Activated T-cell treated with anti-CD3 and anti-CD28 coated beads for 4 hours (primary cell): ENCODE measurements at places on chromosomes 6 and 20.

GRCh38 chr6:157107915-157108651 lies 215.2 kb downstream of the TMEM242 start:
- no peak for DNase-seq

DNA sequence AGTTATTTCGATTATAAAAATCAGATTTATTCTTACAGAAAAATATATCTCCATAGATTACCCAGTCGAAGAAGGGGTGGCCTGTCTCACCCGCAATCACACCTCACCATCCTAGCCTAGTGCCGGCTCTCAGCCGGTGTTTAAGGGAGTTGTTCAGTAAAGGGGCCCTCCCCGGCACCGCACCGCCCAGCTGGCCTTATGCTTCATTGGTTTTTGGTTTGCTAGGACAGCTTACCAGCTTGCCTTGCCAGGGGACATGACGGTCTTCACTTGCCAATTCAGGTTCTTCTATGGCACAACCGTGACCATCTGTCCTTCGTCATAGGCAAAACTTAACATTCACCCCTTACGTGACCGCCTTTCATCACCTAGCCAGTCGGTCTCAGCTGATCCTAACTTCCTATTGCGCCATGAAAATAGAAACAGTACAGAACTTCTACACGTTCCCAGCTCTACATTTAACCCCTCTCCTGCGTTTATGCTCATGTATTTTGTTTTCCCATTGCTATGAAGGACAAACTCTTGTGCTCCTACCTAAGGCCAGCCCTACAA lies 44.7 kb upstream of the SLC22A16 start:
- DNase-seq = no peak

DNA sequence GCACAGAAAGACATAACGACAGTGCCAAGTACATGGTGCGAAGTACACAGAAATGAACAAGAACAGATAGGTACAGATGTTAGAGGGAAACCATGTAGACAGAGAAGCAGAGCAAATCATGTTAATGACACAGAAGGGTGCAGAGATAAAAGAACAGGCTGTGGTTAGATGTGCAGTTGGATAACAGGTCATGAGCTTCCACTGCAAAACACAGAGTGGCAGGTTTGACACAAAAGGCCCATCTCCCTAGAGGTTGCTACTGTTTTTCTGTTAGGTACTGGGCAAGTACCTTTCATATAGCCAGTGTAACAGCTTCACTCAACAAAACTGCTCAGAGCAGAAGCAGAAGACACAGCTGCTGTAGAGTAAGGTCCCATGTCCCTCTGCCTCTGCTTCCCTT lies 84.6 kb downstream of the AK9 start:
- no peak for DNase-seq

GRCh38 chr20:37377346-37378081 lies 31.6 kb downstream of the SRC start:
- no peak for DNase-seq

DNA sequence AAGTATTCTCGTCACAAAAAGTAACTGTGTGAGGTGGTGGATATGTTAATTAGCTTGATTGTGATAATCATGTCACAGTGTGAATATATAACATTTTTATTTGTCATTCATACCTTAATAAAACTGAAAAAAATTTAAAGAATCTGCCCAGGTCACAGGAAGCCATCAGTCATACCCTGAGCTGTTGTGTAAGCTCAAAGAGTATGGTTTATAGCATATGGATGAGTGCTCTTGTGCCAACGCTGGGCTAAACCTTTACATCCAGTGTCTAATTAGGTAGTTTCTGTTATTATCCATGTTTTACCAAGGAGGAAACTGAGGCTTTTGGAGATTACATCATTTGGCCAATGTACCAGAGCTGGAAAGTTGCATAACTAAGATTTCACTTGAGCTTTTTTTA lies 11.4 kb downstream of the PKIG start:
- DNase-seq = no peak

GRCh38 chr6:127382413-127382812 lies 39.0 kb upstream of the ECHDC1 start:
- no peak for DNase-seq

GRCh38 chr20:21099751-21100577 lies 6.2 kb downstream of the LINC00237 start:
- DNase-seq = peak; percentile 14

GRCh38 chr6:8557014-8557748 lies 121.8 kb upstream of the SLC35B3 start:
- DNase-seq = no peak

GRCh38 chr6:46773201-46773855 lies 19.9 kb upstream of the MEP1A start:
- no peak for DNase-seq

GRCh38 chr6:56437171-56437900 lies 190.0 kb upstream of the COL21A1 start:
- no peak for DNase-seq

DNA sequence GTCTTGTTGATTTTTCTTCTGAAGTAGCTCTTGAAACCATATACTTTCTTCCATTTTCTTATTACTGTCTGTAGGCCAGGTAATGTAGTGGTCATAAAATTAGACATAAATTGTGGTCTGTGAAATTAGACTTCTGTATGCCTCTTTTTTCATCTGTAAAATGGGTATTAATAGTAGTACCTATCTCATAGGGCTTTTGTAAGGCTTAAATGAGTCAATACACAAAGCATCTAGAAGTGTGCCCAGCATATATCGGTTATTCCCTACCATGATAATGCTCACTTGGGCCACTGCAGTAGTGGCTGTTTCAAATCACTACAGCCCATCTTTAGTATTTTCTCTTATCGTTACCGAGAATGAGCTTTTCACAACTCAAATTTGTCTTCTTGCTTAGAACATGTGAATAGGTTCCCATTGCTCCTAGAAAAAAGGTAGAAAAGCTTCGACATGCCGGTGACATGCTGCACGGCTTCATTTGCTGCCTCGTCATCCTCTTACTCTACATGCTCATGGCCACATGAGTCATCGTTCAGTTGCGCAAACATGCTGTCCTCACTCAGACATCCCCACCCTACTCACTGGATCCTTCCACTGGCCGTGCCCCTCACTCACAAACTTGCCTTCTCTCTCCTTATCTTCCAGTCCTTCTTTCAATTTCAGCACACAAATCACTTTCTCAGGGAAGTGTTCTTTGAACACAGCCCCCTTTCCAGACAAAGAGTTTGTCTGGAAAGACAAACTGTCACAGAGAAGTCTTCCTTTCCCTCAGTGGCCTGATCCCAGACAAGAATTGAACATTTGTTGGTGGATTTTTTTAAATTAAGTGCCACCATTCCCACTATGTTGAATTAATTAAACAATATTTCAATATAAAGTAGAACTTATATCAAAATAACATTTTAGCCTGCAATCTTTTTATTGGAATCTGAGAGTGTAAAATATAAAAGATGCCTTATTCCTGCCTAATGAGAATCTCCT lies 32.2 kb upstream of the ERVFRD-1 start:
- DNase-seq = no peak

GRCh38 chr20:38771621-38772020 lies 23.4 kb downstream of the ACTR5 start:
- no peak for DNase-seq

- DNase-seq = no peak
These were observed 588.2 kb upstream of the NRSN1 start for GRCh38 chr6:23537828-23538227.

GRCh38 chr6:100088009-100088408 lies 94.0 kb upstream of the MCHR2 start:
- DNase-seq = no peak

DNA sequence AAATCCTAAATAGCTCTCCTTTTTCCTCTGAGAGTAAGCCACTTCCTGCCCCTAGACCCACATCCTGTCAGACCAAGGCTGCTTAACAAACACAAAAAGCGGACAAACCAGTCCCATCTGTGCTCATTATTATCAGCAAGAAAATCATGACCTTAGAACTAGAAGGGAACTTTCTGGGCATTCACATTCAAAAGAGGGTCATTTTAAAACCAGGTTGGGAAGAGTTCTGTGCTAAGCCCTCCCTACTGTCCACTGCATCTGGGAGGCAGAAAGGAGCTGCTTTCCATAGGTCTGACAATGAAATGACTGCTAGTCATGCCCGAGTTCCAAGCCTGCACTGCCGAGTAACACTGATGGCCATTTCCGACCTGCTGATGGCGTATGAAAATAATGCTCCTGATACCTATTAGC lies 15.4 kb downstream of the EZR start:
- DNase-seq = no peak

DNA sequence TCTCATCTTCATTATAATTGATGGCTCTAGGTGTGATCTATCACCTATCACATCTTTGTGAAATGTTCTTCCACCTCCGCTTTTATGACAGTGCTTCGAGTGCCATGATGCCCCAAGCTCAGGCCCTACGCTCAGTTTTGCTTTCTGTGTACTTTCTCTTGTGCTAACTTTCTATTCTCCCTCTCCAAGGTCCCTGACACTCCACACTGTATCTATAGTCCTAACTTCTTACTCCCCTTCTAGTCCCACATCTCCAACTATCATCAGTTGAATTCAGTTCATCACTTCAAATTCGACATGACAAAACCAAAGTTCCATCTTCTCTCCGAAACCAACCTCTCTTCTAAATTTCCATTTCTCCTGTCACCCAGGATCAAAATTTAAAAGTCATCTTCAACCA lies 16.6 kb downstream of the NUDT3 start:
- DNase-seq = no peak

DNA sequence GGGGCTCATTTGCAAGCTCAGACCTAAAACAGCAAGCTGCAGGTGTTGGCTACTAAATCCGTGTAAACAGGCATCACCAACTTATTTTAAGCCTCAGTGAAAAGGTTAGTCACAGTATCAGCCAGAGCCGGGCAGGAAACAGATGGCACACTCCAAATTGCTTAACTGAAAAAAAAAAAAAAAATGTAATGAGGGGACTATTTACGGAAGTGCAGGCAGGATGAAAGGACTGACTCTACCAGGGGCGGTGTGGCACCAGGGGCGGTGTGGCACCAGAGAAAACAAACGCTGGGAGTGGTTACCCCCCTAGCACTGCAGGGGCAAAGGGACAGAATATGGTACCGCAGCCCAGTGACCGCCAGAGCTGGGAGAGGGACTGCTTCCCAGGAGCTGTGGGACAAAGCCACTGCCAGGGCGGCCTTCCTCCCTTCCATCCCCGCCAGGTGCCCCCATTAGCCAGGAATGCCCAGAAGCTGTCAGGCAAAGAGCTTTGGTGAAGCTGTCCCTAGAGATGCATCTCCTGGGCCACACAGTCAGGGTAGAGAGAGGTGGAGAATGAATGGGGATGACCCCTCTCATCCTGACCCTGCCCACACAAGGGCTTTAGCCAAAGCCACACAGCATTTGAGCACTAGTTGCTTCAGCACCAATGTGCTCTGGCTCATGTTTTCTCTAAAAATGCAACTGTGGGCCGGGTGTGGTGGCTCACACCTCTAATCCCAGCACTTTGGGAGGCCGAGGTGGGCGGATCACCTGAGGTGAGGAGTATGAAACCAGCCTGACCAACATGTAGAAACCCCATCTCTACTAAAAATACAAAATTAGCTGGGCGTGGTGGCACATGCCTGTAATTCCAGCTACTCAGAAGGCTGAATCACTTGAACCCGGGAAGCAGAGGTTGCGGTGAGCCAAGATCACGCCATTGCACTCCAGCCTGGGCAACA lies 39.6 kb upstream of the GFOD1 start:
- no peak for DNase-seq

DNA sequence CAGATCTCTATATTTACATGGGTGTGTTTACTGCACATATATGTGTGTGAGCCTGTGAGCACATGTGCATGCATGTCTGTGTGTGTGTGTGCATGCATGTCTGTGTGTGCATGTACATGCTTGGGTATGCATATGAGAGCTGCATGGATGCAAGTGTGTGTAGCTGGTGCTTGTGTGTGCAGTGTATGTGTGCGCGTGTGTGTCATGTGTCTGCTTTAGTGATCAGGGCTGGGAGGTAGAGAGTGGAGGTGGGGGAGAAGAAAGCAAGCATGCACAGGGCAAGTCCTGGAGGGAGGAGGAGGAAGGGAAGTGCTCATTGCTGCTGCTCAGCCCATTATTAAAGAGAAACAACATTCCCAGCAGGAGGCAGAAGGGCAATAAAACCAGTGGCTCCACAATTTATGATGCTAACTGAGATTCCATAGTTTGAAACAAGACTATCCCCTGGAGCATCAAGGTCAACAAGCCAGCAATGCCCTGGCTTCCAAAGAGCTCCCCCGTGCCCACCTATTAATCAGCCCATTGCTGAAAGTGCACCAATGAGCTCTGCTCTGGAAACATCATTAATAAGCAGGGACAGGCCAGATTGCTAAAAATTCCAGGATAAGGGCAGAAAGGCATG lies 414.0 kb downstream of the MAFB start:
- no peak for DNase-seq

GRCh38 chr6:31572041-31572911 lies at the start of gene LTA:
Gene LTA (plus strand): TSS chr6:31572289. CDS start chr6:31572743, 454 bp downstream.
- peak; percentile 63 for DNase-seq

- no peak for DNase-seq
These were observed 103.4 kb upstream of the CCN2 start for GRCh38 chr6:132054525-132054924.

- DNase-seq = no peak
These were observed 128.3 kb upstream of the TBX18 start for GRCh38 chr6:84892671-84893070.

- DNase-seq = peak; percentile 54
These were observed 133.3 kb downstream of the ELOVL4 start for GRCh38 chr6:79813854-79814709.

- DNase-seq = no peak
These were observed 292.9 kb downstream of the PLCB1 start for GRCh38 chr20:8425016-8425415.

DNA sequence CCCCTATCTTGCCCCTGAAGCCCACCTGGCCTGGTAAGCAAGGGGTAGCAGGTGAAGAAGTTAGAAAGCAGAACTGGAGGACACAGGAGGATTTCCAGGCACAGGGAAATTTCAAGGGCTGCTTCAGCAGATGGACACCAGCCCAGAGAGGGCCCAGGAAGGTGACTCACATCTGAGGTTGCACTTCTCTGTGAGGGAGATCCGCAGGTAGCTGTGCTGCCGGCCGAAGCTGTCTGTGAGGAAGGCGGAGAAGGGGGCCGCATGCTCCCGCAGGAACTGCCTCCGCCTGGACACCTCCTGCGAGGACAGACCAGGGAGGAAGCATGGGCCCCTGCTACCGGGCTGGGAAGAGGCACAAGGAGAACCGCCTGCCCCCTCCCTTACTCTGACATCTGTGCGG lies 7.1 kb downstream of the MOCS1 start:
- no peak for DNase-seq

DNA sequence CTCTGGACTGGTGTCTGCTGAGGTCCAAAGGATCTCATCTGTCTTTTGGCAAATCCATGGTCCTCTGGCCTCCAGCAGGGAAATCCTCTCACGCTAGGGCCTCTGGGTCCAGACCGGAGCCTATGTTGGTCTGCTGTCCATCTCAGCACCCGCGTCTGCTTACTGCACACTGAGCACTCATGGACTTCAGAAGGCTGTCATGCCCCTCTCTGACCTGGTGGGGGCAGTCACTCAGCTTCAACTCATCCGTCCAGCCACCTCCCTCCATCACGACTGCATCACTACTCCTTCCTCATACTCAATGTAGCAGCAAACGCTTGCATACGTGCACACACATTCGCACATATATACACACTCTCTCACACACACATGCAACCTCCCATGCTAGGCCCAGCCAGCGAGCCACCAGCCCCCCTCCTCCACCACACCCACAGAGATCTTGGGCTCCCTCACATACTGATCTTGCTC lies 33.3 kb downstream of the GABRR2 start:
- DNase-seq = no peak

- no peak for DNase-seq
These were observed 755.2 kb downstream of the C6orf118 start for GRCh38 chr6:164554226-164554625.
